Osteoblast (primary cell): ENCODE measurements at places on chromosomes 2 and 18.
A peak's percentile ranks its signal among the peaks of the same experiment; 100 is the strongest.

DNA sequence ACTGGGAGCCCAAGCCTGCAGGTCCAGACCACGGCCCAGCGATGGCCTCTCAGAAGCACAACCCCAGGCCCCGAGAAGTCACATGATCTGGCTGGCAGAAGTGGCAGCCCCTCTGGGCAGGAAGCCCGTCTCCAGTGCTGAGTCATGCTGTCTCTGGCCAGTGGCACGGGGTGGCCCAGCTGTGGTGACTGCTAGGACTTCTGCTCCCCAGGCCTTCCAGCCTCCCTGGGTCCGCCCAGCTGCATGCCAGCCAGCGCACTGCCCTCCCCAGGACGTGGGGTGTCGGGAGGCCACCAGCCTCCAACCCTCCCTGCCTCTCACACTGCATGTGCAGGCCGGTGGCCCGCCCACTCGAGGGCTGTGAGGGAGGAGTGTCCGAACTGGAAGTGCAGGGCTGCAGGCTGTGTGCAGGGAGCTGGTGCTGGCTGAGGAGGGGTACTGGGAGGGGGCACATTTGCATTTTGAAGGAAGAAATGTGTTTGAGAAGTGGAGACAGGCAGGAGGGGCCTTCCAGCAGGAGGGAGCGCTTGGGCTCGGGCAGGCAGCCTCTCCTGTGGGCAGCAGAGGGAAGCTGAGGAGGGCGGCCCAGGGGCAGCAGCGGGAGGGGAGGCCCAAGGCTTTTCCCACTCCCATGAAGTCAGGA is 17.0 kb upstream of the HPCAL1 start:
- DNase-seq, result peak; percentile 92

DNA sequence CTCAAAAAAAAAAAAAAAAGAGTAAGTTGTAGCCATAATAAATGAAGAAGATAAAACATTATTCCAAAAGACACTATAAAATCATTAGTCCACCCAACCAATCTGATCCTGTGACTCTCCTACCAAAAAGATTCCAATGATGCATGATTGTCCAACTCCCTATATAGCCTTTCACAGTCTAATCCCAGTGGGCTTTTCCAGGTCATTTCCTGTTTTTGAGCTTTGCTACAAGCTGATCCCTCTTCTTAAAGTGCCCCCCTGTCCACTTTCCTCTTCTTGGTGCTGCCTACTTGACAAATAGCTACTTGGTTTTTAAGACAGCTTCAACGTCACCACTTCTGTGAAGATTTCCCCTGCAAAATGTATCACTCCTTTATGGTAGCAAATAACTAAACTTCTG is 88.4 kb downstream of the SEMA4F start:
- no peak for DNase-seq

DNA sequence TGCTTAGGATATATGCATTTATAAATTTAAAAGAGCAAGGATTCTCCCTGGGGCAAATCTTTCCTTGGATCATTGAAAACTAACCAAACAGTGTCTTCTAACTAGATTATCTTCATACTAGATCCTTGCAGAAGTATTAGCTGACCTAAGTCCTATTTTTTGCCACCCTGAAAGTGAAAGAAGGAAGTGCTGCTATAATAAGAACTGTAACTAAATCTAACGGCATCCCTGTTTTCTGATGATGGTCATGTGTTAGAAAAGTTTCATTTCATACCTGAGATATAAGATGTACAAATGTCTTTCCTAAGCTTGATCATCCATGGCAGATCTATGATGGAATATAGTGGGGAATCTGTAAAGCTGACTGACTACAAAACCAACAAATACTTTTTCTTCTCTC is 102.7 kb downstream of the MAP2 start:
- DNase-seq, result no peak

DNA sequence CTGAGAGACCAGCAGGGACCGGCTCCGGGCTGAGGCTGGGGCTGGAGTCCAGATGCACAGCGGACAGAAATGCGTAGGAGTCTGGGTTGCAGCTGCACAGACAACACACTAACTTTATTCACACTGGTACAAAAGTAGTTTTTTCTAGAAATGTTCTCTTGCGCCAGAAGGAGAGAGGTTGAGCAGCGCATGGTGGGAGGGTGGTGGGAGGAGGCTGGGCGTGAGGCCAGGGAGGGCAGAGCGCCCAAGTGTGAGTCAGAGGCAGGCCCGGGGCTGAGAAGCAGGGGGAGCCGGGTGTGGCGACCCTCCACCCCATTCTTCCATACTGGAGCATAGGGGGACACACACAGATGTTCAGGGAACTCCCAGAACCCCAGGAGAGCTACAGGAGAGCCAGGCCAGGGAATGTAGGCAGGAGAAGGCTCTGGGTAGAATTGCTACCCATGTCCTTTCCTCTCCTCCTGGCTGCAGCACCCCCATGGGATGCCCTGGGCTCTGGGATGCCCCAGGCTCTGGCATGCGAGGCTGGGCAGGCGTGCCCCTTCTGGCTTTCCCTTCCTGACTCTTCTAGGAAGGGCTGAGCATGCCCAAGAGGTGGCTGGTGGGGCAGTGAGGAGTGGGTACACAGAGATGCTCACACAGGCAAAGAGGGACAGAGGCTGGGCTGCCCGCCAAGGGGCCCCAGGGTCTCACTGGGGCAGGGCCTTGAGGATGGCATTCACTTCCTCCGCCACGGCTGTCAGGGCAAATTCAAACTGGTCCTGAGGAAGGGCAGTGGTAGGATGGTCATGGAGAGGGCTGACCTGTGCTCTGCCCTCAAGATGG is 10.6 kb downstream of the DNAJB2 start:
- peak; percentile 98 for DNase-seq

DNA sequence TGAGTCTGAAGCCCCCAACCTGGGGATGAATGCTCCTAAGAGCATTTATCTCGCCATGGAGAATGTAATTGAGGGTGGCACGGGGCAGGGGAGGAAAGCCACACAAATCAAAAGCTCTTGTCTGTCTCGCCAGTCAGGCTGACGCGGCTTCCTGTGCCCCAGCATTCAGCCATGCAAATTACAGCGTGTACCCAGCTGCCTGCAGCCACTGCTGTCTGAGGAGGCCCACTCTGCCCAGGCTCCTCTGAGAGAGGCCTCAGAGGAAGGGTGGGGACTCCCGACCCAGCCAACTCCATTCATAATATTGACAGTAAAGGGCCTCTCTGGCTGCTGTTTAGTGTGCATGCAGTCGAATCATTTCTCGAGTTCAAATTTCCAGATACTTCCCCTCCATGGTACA is 22.0 kb downstream of the SMAD7 start:
- peak; percentile 92 for DNase-seq

DNA sequence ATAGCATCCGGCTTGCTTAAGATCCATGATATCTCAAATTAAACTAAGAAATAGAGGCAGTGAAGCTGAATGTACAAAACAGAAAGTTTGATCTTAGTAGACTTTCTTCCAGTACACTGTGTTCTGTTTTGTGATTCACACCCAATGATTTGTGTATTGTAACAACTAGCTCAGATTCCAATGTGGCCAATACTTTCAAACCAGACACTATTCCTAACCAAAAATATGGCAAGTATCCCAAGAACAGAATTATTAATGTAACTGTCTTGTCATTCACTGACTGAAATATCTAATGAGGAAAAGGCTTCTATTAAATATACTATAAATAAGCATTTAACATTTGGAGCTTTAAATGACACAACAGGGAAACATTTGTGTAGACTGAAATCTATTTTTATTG is 299.1 kb downstream of the NRXN1 start:
- DNase-seq, result no peak

DNA sequence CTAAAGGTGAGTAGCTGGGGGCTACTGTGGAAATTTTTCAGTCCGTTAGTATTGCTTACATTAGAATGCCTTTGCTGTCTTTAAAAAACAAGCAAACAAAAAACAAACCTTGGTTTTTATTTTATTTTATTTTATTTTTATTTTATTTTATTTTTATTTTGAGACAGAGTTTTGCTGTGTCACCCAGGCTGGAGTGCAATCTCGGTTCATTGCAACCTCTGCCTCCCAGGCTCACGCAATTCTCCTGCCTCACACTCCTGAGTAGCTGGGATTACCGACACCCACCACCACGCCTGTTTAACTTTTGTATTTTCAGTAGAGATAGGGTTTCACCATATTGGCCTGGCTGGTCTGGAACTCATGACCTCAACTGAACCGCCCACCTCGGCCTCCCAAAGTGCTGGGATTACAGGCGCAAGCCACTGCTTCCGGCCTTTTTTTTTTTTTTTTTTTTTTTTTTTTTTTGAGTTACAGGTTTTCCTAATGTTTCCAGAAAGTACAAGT is 732.6 kb downstream of the KCNJ3 start:
- no peak for DNase-seq

DNA sequence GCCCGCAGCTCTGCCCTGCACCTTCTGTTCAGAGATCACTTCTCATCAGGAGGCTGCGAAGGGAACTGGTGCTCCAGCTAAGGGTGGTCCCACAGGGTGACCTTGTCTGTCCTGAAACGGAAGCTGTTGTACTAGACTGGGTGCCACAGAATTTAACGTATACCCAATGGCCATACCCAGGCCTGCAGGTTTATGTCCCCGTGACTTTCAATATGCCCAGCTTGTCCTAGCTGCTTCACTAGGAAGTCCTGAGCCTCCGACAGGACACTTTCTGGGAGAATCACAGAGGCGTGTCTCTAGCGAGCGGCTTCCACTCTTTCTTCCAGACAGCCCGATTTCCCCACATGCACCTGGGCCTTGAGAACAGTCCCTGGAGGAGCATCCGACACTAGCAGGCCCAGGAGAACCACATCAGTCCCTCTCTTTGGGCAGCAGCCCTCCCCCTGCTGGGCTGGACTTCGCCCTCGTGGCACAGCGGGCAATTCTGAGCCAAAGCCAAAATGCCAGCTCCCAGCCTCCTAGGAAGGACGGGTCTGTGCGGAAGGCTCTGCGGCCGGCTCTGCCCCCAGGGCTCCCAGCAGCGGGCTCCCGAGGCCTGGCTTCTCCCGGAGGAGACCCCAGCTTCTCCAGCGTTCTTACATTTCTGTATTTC is 91.9 kb upstream of the OTOS start:
- peak; percentile 62 for DNase-seq

DNA sequence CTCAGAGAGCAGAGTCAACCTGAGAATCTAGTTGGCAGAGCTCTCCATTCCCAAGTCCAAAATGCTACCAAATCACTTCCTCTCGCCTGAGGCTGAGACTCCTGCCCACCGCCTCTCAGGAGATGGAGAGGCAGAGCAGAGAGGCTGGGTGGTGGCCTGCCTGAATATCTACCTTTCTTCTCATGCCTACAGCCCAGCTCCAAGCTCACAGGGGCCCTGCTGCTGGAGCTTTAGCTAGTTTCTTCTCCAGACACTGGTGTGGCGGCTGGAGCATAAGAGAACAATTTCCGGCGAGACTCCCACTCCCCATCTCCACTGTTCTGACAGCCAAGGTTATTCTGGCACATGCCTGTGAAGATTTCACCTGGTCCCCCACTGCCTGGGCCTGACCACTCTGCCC is 8.1 kb upstream of the CYP26B1 start:
- no peak for DNase-seq

DNA sequence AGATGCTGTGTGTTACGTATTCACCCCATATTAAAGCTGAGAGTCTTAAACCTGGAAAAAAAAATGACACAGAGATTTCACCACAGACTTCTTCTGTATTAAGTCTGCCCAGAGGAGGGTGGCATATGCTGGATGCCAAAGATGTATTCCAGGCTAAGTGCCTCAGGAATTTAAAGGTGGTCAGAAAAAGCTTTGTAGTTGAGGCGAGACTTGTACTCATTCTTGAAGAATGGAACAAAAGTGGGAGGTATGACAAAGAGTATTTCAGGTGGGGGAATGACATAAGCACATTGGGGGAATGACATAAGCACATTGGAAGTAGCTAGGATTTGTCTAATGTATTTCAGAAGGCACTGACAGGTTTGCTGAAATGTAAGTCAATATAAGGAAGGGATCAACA is 98.6 kb downstream of the BABAM2 start:
- DNase-seq, result no peak

DNA sequence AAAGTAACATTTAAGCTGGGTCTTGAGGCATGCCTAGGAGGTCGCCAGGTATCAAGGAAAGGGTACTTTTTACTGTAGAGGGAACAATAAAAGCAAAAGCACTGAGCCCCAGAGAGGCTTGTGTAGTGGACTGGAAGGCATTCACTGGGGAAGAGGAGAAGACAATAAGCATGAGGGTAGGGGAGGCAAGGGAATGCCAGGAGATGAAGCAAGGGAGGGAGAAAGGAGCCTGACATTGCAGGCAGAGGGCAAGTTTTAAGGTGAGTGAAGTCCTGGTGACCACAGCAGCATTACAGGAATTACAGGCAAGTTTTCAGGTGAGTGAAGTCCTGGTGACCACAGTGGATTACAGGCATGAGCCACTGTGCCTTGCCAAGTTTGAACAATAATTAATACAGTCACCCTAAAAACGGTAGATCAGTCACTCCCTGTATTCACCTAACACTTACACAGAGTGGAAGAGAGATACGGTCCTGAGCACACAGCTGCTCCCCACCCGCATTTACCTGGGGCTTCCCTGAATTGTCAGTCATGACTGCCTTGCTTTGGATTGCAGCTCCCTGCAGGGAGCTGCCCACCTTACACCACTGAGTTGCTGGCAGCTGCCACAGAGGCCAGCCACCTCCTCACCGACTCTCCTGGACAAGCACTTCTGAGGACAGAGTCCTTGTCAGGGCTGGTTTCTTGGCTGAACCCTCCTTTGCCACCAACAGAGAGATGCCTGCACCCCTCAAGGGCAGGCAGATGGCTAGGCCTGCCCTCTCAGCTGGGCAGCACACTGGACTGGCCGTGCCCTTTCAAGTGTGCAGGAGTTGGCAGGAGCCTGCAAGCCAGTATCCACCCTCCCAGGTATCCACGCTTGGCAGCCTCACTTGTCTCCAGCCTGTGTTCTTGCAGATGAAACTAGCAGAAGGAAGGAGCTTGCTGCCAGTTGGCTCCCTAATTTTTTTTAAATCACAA is 153.2 kb upstream of the MSH6 start:
- no peak for DNase-seq

GRCh38 chr2:99217929-99218501 is 37.0 kb downstream of the MRPL30 start:
- no peak for DNase-seq

DNA sequence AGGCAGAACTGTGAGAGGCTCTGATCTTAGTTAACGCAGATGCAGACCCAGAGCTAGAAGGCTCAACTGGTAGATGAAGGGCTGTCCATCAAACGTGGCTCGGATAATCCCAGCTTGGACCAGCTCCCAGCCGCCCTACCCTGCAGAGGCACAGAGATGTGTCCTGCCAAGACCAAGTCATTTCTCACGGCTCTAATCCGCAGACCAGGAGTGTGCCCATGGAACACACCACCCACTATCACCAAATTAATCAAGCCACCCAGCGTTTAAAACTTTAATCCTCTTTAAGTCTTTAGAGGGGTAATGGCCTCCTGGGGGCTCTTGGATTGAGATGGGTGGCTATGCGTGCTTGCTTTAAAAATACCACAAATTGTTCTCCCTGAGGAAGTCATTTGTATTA is 17.5 kb downstream of the LYPD1 start:
- no peak for DNase-seq

GRCh38 chr18:3758531-3758930 is 308.6 kb downstream of the TGIF1 start:
- no peak for DNase-seq
